CD4-positive, alpha-beta T cell treated with Interleukin-4 for 1 hour (primary cell): ENCODE measurements at places on chromosomes 7 and 10.

GRCh38 chr7:36387435-36388231, 2.0 kb upstream of the ANLN start:
- DNase-seq, result no peak

GRCh38 chr10:42962902-42963231, 114.0 kb upstream of the RET start:
- no peak for DNase-seq

GRCh38 chr7:36986948-36987724, 262.8 kb upstream of the AOAH start:
- DNase-seq, result peak; percentile 54

GRCh38 chr10:68276224-68276623, 44.3 kb upstream of the ATOH7 start:
- no peak for DNase-seq

DNA sequence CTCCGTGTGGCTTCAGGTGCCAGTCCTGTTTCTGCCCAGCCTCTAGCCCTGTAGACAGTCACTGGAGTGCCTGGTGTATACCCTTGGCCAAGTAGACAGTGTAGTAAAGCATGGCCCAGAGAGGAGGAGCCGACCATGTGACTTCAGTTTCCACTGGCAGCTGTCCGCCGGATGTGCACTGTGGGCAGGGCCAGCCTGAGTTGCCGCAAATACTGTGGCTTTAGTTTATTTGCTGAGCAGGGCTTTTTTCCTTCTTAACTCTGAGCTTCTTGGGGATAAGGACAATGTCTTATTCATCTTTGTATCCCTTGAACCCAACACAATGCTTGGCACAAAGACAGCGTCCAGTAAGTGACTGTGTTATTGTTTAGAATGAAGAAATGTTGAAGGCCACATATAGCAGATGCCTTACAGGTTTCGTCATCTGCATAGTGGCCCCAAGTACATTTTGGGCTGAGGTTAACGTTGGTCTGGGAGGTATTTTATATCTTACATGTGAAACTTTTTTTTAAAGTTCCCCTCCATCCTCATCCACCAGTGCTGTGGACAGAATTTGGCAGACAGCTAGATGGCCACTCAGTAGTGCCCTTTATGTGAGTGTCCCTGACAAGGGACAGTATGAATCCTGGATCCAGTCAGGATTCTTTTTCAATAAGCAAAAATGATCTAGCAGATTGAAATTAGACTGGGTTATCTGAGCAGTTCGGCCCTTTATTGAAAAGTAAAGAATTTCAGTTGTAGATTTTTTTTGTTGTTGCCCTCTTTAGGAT, 40.6 kb downstream of the CYP17A1 start:
- peak; percentile 43 for DNase-seq
